ENCODE measurements at places on chromosomes 11 and 22.

- no peak for DNase-seq
These were observed 164.0 kb upstream of the PDGFD start for GRCh38 chr11:104327861-104328511.

- DNase-seq, result no peak
These were observed 183.2 kb downstream of the MSANTD4 start for GRCh38 chr11:105838668-105839384.

DNA sequence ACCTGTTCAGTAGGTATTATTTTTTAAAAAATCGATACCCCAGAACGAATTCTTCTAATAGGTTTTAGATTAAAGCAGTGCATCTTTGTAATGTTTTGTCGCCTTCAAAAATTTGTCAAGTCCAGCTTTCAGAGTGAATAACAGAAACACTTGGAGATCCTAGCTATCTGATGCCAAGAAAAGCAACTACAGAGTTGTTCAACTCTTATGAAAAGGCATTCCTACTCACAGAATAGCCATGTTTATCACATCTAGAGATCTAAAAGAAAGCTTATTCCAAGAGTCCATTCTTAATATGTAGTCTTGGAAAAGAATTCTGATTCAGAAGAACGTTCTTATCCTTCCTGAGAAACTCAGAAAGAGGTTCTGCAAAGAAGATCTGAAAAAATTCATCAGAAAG lies 268.5 kb downstream of the TTC28 start:
- no peak for DNase-seq

- DNase-seq, result no peak
These were observed 42.3 kb downstream of the PLAAT5 start for GRCh38 chr11:63448646-63449045.

DNA sequence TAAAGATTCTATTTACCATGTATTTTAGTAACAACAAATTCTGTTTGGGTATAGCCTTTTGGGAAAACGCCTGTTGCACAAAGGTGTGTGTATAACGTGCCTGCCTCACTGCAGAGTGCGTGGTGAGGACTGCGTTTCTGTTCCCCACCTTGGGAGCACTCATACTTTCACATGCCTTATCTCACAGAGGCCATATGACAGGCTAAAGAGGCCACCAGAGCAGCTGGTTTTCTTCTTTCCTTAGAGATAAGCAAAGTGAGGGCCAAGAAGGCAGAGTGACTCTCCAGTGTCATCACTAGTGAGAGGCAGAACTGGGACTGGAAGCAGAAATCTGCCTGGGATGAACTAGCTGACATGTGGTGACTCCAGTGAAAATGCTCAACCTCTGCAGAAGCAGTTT lies 369.2 kb upstream of the NARS2 start:
- DNase-seq, result no peak

DNA sequence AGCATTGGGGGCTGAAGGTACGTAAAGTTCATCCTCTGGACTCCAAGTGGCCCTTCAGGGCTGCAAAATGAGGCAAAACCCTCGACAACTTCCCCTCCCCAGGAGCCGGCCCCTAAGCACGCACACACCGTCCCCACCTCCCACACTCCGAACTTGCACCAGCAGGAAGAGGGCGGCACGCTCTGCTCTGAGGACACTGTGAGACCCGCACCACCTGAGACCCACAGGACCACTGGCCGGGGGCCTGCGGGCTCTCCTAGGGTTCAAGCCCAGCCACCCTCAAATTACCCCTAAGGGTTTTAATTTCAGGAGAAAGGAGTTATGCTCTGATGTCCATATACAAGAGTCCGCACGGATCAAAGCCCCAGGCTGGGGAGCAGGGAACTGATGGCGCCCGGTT lies 49.7 kb upstream of the BID start:
- DNase-seq, result no peak

- no peak for DNase-seq
These were observed 916.5 kb upstream of the CNTN5 start for GRCh38 chr11:98104249-98104648.

DNA sequence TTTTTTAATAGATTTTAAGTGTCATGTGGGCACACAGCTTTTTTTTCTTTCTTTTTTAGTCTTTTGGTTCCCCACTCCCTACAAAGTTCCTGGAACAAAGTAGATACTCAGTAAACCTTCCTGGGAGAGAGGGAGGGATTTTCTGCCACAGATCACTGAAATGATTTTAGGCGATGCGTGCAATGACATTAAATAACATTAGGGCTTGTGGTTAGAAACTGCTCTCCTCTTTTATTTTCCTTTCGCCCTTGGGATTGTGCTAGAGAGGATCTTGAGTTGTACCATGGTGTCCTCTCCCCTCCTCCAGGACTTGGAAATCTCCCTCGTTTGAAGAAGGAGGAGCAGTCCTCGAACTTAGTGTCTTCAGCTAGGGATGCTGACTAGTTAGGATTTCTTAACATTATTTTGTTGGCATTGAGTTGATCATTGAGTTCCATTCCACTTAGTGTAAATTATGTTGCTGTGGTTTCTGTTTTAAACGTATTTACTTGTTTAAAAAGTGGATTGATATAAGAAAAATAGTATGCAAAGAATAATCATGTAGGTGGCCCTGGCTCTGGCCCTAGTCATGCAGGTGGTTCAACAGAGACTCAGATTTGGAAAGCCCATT lies 88.4 kb downstream of the TRAF6 start:
- DNase-seq, result no peak

- DNase-seq, result no peak
These were observed 6.8 kb downstream of the ROBO4 start for GRCh38 chr11:124890683-124891372.

GRCh38 chr11:69377029-69377952 lies 83.3 kb downstream of the MYEOV start:
- DNase-seq, result no peak

DNA sequence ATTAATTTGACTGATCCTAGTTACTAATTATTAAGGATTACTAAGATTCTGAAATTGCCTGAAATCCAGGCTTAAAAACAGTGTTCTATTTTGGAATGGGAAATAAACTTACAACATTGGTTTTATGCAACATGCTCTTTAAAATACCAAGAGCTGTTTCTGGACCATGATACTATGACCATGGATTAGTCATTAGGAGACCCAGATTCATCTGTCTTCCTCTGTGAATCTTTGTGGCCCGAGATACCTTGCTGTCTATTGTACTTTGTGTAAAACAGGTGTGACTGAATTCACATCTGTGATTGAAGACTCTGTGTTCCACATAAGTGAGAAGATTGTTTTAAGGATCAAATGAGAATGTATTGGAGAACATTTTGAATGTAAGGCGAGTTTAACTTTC lies 98.8 kb downstream of the HSD17B12 start:
- DNase-seq, result no peak

GRCh38 chr11:94661444-94661843 lies 94.3 kb downstream of the PIWIL4 start:
- no peak for DNase-seq

- no peak for DNase-seq
These were observed 2.4 kb upstream of the ASCC2 start for GRCh38 chr22:29840498-29840897.

DNA sequence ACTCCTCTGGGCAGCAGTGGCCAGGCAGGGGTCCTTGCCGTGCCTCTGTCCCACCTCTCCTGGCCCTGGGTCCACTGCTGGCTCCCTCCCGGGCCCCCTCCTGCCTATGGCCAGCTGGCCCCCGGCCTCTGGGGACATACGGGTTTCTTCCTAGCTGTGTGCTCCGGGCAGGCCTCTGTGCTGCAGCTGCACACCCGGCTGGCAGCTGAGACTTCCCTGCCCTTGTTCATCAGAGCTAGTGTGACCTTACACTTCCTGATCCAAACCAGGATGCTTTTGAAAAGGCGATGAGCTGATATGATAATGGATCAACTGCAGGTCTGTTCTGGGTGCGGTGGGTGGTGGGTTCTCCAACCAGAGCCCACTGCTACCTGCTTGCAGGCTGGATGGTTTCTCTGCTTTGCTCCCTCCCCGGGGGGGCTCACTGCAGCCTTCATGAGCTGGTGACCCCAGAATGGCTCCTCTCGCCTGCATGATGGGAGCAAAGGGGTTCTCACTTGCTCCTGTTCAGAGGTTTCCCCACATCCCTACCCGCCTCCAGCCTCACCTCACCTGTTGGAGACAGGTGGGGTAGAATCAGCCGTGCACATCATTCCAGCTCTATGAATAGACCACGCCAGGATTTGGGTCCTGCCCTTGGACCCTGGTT lies 13.3 kb downstream of the B3GAT1 start:
- DNase-seq, result no peak

GRCh38 chr11:69352715-69353319 lies 58.9 kb downstream of the MYEOV start:
- no peak for DNase-seq

DNA sequence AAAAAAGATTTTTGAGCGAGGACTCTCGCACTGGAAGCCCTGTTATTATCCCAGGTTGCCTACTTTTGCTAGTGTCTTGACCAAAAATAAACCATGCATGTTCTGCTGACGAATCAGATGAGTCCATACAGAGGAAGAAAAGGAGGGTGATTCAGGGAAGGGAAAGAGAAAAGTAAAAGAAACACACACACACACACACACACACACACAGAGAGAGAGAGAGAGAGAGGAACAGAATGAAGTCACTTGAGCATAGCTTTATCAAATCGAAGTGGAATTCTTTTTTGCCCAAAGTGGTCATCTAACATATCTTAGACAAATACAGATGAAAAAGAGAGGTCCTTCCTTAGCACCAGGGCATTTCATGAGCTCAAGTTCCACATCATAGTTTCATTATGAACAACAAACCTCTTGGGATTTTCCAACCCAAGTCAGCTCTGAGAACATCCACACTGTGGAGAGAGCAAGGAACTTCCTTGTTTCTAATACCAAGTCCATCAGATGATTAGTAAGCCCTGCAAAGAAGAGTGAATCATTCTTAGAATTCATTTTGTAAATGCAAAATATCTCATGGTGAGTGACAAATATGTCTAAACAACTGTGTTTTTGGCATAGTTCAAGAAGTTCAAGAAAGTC lies 7.7 kb upstream of the MMP12 start:
- DNase-seq, result no peak

GRCh38 chr11:66595245-66595904 lies 2.4 kb downstream of the CCS start:
- no peak for DNase-seq

DNA sequence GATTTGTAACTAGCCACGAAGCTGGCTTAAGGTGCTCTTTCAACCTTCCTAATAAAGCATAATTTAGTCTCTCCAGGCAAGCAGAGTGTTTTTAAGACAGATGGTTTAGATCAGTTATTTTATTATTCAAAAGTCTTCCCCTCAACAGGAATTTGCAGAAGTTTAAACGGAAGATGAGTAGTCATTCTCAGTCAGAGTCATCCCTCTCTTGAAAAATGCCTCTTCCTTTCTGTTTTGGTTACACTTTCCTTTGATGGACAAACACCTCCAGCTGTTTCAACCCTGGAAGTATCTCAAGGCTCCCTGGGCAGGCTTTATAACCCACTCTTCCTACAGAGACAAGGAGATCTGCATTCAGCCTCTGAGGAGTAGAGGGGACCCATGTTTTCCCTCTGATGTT lies 60.3 kb upstream of the POU2AF2 start:
- no peak for DNase-seq

DNA sequence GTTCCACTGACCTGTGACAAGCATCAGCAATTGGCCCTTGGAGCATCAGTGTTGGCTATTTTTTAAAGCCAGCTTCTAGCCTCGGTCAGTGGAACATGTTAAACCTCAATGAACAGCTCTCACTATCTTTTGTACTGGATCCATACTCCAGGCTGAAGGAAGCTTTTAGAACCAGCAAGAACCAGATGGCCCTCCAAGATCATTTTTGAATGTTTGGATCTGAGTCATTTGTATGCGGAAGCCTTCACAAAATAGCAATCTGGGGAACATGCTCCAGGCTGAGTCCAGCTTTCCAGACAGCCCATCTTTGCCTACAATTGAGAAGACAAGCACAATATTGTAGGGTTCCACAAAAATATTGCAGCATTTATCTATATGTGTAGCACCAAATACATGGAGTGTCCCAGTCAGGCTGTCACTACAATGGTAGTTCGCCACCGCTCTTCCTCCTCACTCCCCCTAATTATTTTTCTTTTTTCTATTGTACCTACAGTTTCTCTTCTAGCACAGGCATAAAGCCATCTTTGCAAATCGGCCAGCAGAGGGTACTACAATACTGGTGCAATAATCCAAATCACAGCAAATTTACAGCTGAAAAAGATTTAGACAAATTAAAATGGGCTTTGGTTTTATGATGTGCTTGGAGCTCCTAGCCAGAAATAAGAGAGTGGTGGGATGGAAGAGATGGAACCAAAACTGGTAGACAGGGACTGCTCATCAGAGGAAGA lies 177.4 kb upstream of the BLID start:
- DNase-seq, result no peak

- no peak for DNase-seq
These were observed 53.8 kb downstream of the ADM start for GRCh38 chr11:10358696-10359095.

GRCh38 chr22:22938672-22939587 lies 51.3 kb downstream of the IGLL5 start:
- DNase-seq, result no peak

GRCh38 chr22:40480996-40481395 lies 110.6 kb downstream of the SGSM3 start:
- no peak for DNase-seq

- no peak for DNase-seq
These were observed 410.5 kb downstream of the TBC1D22A start for GRCh38 chr22:47172771-47173534.

DNA sequence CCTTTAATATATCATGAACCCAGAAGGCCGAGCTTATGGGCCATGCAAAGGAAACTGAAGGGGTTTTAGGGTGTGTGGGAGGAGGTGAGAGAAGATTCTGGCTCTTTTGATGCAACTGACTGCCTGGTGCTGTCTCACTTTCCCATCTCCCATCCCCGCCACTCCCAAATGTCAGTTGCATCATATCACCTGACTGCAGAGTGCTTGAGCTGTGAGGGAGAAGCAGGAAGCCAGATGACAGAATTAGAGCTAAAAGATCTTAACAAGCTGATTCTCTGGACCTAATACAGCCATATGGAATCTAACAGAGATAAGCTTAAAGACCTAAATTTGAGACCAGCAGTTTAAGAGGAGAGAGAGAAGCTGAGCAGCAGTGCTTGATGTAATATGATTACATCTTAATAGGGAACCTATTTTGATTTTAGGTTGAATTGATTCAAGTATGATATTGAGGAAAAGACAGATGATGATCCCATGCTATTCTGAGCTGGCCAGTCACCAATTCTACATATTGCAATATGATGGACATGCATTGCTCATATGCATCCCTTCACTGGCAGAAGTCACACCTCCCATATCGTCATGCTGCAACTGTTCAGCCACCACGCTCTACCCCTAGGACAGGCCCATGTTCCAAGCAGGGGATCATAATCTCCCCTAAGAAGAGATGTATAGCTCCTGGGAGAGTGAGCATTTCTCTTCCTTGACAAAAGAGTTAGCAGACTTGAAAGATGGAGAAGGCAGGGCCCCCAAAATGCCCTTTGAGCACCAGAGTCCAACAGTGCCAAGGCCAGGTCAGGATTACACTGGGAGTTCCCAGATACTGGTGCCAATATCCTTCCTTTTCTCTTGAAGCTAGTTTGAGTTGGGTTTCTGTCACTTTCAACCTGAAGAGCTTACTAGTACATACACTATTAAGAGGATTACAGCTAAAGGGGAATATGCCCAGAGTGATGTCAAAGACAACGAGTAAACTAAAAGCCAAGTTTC lies 44.9 kb downstream of the PLEKHA7 start:
- DNase-seq, result no peak

All from right renal pelvis (tissue), 4 donors.